IPS DF 6.9 (cell line): ENCODE measurements at places on chromosomes 4 and X.

DNA sequence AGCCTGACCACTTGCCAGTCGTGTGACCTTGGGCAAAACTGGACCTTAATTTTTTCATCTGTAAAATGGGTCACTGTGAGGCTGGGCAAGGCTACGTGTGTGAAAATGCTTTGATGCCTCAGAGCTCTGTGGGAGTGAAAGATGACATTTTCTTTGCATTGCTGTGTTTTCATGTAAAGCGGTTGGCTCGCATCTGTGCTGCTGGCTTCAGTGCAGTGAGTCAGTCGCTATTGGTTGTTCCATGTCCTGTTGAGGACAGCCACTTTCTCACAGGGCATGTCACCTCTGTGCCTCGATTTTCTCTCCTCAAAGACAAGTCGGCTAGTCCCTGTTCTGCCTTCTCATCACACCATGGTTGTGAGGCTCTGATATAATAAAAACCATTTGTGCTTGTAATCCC is 4.4 kb downstream of the MTMR1 start:
- DNase-seq: no peak

GRCh38 chrX:93741811-93742210 is 67.8 kb downstream of the FAM133A start:
- no peak for DNase-seq

DNA sequence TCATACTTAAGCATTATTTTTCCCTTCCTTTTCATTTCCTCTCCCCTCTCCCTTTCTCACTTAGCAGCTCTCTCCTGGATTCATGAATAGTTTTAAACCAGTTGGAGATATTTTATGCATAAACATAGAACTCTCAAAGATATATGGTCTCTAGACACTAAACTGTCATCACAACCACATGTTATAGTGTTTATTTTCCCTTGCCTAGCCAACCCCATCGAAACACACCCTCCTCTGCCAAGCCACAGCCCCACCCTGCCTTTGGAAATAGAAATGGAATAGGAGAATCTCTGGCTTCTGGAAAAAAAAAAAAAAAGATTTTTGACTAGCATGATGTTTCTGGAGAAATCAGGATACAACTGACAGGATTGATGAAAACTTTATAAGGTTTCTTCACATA is 64.8 kb upstream of the RBPJ start:
- DNase-seq: no peak

DNA sequence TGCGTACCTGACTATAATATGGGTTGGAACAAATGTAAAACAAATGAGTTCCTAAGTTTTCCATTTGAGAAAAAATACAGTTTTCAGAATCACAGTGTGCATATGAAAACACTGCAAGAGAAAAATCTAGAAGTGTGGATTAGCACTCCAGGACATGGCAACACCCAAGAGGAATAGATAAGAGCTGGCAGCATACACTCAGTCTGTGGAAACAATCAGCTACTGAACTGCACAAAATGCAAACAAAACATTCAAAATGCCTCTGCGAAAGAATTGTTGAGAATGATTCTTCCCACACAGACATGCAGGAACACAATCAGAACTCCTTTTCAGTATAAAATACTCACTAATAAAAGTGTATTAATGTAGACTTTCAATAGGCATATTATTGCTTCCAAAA is 39.9 kb downstream of the ATP8A1 start:
- DNase-seq: no peak

GRCh38 chrX:118553042-118553710 is 57.6 kb downstream of the DOCK11 start:
- DNase-seq: no peak
